MV-4-11 (cell line): ENCODE measurements at places on chromosomes 16 and 17.

DNA sequence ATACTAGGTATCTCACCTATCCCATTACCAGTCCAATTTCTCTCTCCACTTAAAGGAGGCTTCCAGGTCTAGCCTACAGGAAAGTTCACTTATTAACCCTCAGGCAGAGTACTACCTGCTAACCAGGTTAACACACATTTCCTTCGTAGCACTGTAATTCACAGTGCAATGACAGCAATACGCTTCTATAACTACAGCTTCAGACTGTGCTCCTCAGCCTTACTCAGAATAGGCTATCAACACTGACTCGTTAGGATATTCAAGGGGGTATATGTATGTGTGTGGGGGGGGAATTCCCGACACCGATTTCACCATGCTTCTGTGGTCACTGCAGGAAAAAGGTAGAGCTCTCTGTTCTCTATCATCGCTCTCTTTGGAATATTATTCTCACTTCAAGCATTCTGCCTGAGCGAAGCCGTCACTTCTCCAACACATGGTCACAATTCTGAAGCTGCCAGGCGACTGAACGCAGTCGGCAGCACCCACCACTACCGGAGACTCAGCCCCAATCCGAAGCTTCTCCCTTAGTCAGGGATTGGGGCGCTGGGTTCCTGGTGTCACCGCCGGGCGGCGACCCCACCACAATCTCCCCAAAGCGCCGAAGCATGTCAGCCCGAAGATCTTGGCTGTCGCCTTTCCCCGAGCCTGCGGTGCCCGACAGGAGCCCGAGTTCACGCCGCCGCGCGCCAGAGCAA lies 618 bp downstream of the GGA3 start:
- no peak for DNase-seq

- peak; percentile 59 for DNase-seq
Measured at GRCh38 chr17:67126983-67127382, 82.6 kb downstream of the CACNG1 start.

DNA sequence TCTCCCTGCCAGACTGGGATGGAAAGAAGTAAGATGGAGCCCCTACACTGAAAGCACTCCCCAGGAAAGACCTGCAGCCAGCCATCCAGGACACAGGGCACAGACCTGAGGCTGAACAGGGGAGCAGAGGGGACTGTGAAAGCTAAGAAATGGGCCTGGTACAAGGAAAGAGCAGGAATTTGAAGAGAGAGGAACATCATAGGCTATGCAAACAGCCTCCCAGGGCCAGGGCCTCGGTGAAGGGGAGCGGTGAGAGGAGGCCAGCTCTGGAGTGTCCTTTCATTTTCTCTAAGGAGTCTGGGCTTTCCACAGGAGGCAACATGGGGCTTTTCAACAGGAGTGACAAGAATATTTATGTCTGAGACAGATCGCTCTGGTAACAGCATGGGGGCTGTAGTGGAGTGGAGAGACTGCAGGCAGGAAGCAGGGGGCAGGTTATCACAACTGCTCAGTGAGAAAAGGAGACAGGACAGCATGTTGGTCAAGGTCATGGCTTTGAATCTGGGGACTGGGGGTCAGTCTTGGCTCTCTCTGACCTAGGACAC lies 50.1 kb downstream of the TOM1L2 start:
- no peak for DNase-seq

GRCh38 chr16:72014675-72015074 lies 6.1 kb downstream of the DHODH start:
- no peak for DNase-seq

GRCh38 chr17:37567137-37567536 lies 42.1 kb downstream of the SYNRG start:
- DNase-seq: no peak

DNA sequence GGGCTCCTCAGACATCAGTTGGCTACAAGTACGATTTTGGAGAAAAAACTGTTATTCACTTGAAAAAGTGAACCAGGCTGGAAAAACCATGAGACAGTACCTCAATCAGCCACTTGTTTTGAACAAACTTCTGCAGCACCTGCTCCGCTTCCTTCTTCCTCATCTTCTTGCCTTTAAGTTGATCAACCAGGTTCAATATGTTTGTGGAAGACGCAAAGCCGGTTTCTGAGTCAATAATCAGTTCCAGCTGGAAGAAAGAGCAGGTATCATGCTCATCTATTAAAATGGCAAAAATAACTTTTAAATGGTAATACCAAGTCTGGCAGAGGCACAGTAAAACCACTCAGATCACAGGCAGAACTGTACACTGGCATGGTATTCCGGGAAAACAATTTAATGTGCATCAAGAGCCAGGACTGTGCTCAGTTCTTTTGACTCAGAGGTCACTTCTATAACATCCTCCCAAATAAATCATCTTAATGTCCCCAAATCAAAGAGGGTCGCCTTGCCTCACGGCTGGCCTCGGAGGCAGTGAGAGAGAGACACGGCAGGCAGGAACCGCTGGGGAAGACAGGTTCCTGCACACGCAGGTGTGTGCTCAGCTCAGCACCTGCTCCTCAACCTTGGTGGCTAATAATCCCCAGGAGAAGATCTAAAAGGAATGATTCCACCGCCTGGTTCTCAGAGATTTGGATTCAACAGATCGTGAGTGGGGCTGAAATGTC lies 29.7 kb downstream of the KDM8 start:
- DNase-seq: no peak

DNA sequence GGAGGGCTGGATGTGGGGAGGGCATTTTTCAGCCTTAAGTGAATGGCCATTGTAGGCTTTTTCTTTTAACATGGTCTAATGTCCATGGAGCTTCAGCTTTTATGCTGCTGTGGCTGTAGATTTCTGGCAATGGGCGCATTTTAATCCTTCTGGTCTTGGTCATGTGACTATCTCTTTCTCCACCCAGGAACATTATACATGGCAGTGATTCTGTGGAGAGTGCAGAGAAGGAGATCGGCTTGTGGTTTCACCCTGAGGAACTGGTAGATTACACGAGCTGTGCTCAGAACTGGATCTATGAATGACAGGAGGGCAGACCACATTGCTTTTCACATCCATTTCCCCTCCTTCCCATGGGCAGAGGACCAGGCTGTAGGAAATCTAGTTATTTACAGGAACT lies 4.7 kb upstream of the NME2 start:
- peak; percentile 20 for DNase-seq

DNA sequence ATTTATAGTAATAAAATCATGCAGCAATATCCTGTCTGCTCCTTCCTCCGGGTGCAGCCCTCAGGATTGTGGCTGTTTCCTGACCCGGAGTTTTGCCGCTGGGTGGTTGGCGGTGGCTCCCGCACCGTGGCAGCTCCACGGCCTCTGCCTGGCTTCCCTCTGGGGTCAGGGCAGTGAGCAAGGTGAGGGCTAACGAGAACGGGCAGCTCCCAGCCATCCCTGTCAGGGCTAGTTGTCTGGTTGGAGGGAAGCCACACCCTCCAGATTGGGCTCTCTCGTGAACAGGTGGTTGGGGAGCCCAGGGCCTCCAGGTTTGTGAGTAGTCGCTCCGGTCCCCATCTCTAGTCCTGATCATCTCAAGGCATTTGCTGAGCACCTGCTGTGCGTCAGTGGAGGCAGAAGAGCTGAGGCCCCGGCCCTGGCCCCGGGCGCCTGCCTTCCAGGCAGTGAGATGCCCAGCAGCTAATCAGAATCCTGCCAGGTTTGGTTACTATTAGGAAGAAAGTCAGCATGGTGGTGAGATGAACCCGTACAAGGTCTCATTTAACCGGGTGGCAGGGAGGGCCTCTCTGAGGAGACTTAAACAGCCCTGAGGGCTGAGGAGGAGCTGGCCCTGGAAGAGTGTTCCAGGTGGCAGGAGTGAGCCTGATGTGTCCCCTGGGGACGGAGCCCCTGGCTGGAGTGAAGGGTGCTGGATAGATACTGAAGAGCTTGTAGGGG lies 2.3 kb upstream of the NUDT16L1 start:
- DNase-seq: peak; percentile 70

GRCh38 chr17:50866950-50867362 lies 802 bp upstream of the TOB1 start:
- peak; percentile 73 for DNase-seq

GRCh38 chr16:18933501-18933900 lies 7.3 kb upstream of the SMG1 start:
- DNase-seq: no peak

DNA sequence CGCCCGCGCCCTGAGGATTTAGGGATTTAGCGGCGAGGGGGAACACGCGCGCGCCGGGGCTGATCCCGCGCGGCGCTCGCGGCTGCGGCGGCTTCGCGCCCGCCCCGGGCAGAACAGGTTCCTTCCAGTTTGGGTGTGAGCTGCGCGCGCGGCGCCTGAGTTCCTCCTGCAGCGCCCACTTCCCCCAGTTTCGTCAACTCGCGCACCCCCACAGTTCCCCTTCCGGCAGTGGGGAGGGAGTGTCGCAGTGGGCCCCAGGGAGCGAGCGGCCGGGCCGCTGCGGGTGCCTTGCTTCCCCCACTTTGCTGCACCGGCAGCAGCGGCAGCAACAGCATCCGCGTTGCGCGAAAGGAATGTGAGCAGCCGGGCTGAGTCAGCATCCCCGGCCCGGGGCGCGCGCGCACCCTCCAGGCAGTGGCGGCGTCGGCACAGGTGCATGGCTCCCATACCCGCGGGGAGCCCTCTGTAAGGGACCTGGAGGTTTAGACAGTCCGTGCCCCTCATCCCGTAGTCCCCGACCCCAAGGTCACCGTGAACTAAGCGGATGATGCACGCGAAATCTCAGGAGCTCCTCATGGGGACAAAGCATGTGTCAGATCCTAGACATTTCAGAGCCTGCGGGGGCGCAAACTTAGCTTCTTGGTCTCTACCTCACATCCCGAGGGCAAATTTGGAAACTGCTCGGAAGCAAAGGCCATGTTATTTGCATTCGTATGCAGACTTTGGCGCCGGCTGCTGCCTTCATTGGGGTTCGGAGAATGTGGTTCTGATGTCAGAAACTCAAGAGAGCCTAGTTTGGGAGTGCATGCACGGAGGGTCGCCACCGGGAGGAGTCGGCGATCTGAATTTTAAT lies 767 bp downstream of the ARSG start:
- DNase-seq: peak; percentile 92

GRCh38 chr17:46777943-46778915 lies 40.3 kb downstream of the WNT3 start:
- DNase-seq: peak; percentile 2

DNA sequence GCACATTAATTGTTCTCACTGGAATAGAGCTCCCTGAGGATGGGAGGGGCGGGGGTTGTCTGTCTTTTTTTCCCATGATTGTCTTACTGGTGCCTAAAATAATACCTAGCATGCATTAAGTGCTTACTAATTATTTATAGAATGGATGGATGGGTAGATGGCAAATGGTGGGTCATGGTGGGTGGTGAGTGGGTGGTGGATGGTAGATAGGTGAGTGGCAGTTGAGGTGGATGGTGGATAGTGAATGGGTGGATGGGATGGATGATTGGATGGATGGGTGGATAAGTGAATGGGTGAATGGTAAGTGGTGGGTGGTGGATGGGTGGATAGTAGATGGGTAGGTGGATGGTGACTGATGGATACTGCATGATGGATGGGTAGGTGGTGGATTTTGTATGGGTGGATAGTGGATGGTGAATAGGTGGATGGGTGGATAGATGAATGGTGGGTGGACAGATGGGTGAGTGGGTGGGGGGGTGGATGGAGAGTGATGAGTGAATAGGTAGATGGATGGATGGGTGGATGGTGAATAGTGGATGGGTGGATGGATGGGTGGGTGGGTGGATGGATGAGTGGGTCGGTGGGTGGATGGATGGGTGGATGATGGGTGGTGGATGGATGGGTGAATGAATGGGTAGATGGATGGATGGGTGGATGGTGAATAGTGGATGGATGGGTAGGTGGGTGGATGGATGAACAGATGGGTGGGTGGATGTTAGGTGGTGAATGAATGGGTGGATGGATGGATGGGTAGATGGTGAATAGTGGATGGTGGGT lies 51.6 kb downstream of the RBFOX3 start:
- no peak for DNase-seq

DNA sequence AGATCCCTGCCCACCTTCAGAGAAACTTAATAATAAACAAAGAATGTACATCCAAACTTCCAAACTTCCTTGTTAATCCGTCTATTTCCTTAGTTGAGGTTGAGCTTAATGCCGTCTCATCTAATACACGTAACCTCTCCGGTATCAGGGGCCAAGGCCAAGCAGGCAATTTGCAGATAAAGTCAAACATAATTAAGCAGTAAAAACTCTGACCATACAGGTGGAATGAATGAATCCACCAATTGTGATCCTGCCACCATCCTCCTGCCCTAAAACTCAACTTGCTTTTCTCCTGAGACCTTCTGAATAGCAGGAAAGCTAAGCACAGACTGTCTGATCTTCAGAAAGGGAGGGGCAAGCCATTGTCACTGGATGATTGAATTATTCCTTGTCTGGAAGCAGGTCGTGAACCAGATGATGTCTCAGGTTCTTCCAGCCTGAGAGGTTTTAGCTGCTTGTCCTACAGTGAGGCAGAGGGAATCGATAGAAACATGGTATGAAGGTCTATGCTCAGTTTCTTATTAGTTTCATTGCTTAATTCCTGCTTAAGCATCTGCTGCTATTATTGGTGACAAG lies 1111.8 kb upstream of the EEF2KMT start:
- DNase-seq: no peak

DNA sequence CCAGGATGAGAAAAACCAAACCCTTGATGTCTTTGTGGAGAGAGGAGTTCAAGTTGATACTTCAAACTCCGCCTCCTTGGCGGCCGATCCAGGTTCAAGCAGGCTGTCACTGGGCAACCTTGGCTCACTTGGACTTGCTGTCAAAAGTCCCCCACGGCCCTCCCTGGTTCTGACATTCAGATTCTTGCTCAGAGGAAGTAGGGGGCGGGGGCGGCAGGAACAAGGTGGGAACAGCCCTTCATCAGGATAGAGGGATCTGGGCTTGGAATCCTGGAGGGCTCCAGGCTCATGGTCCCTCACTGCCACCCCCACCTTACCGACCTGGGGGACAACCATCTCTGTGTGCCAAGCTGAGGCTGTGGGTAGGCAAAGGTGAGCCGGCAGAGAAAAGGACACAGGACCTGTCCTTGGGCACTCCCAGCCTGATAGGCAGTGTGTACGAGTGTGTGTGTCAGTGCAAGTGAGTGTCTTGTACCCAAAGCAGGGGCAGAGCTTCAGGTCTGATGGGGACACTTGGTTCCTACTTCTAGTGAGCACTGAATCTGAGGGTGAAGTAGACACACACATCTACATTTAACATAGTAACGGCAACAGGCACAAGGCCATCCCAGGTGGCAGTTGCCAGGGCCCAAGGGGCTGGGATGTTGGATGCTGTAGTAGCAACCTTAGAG lies 6.6 kb upstream of the TSPOAP1 start:
- no peak for DNase-seq

- DNase-seq: no peak
Measured at GRCh38 chr16:56909527-56909979, 22.4 kb upstream of the HERPUD1 start.

GRCh38 chr17:56440419-56440818 lies 153.1 kb upstream of the NOG start:
- DNase-seq: no peak
